ENCODE measurements at places on chromosomes 16 and 17.

GRCh38 chr16:10678655-10679054 lies 16.1 kb downstream of the TEKT5 start:
- DNase-seq: no peak

DNA sequence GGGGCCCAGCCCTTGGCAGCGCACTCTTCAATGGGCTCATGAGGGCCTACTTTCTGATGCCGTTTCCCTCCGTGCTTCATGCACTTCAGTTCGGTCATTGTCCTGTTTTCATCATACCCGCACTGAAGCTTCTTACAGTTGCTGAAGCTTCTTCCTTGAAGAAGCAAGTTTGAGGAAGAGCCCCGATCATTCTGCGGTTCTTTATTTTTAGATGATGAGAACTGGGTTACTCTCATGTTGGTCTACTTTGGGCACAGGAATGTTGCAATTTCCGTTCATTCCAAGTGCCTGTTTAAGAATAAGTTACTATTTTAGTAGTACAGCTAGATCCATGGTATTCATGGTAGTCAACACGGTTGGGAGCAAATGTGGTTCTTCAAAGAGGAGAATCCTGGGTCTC lies 587.7 kb upstream of the HSBP1 start:
- no peak for DNase-seq

GRCh38 chr17:65902831-65903522 lies 289.0 kb downstream of the CEP112 start:
- no peak for DNase-seq

DNA sequence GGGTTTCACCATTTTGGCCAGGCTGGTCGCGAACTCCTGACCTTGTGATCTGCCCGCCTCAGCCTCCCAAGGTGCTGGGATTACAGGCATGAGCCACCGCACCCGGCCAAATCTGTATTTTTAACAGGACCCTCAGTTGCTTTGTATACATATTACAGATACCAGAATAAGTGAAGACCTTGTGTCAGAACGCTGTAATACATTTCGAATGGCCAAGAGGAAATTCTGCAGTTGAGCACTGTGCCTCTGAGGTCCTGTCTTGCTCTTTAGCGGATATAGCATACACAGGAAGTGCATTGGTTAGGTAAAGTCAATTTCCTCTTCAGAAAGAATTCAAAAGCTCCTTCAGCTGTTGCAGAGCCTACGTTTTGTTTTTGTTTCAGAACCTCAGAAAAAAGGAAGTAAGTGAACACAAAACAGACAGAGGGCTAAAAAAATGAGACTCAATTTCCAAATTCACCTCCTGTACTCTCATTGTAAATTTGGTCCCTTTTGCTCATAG lies 15.7 kb downstream of the CRLF3 start:
- peak; percentile 25 for DNase-seq

- DNase-seq: no peak
These were observed 32.8 kb downstream of the MMD start for GRCh38 chr17:55388842-55389241.

GRCh38 chr17:48471817-48472410 lies 41.9 kb upstream of the SKAP1 start:
- no peak for DNase-seq

GRCh38 chr16:83494459-83494858 lies 313.3 kb upstream of the HSBP1 start:
- no peak for DNase-seq

DNA sequence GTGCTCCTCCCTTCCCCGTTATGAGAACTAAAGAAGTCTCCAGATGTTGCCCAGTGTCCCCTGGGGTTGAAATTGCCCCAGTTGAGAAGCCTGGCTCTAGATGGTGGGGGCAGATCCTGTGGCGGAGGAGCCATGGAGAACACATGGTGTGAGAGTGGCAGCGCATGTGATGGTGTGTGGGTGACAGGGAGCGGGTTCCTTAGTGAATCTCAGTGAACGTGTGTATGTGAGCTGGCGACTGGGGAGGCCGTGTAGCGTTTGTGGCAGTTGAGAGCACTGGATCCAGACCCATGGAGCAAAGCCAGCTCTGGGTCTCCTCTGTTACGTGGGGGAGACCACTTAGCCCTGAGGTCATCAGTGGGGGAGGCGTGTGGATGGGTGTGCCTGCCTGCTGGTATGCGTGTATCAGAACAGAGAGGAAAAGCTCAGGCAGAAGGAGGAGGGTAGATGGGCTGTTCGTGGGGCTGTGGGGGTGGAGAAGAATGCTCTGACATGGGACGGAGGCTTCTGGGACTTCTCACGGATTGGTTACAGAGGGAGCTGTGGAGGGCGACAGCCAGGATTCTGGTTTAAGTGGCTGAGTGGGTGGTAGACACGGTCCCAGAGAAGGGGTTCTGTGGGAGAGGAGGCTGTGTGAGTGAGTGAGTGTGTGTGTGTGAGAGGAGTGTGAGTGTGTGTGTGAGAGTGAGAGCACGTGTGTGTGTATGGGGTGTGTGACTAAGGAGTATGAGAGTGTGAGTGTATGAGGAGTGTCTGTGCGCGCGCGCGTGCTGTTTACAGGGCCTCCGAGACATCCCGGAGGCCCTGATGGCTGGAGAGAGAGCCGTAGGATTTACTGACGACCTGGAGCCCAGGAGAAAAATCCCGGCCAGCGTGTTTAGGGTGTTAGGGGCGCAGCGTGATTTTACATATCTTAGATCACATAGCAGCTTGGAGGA lies 193.8 kb downstream of the SNX29 start:
- DNase-seq: no peak

GRCh38 chr17:42116705-42117396 lies 4.3 kb downstream of the KAT2A start:
- peak; percentile 85 for DNase-seq

GRCh38 chr16:13811834-13812233 lies 108.1 kb upstream of the ERCC4 start:
- DNase-seq: no peak

- no peak for DNase-seq
These were observed 46.5 kb downstream of the NT5M start for GRCh38 chr17:17349724-17350106.

- DNase-seq: no peak
These were observed 73.5 kb downstream of the ZNF423 start for GRCh38 chr16:49782405-49782804.

Data from stimulated activated CD8-positive, alpha-beta memory T cell treated with anti-CD3 and anti-CD28 coated beads, Interleukin-4, amount 100 ng/mL, for 48 hours (primary cell).